ENCODE measurements at places on chromosomes 5 and 9.

- DNase-seq: no peak
Observed at GRCh38 chr9:136820971-136821825, 13.4 kb downstream of the RABL6 start.

DNA sequence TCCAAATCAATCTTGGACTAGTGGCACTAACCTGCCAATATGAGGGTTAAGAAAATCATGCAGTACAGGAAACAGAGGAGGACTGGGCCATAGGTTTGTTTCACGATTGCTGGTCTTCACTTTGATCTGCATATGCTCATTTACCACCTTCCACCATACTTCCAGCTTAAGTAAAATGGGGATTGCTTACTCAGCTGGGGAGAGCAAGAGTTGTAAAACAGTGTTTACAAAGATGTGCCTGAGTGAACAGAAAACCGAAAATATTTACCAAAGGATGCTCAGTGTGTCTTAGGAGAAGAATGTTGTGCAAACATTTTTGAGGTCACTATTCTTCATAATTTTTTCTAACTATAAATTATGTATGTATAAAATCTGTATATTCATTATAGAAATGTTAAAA lies 65.1 kb upstream of the DNAH5 start:
- no peak for DNase-seq

- DNase-seq: no peak
Observed at GRCh38 chr9:83435301-83435700, 102.9 kb downstream of the FRMD3 start.

DNA sequence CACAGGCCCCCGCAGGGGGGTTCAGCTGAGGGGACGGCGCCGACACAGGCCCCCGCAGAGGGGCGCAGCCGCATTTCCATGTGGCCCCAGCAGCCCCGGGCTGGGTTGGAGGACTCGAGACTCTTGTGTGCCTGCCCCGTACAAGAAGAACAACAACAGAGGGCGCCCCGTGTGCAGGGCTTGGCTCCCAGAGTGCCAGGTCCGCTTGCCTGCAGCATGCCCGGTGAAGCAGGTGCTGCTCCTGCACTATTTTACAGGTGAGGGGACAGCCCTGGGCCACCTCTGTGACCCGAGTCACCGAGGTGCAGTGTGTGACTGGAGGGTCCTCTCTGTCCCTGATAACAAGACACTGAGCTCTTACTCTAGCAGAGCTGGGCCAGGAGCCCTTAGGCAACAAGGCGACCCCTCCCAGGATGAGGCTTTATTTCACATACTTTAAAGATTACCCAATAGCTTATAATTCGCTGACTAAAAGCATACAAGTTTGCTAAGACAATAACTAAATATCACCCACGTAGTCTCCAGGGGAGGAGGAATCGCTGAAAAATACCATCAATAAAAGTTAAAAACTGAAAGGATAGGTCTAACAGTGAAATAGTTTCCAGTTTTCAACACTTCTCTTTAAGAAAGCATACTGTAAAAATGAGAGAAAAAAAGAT lies 41.7 kb upstream of the SLC9A3 start:
- DNase-seq: no peak

GRCh38 chr5:7930011-7930410 lies 61.1 kb downstream of the MTRR start:
- DNase-seq: no peak
